ENCODE measurements at places on chromosomes 2 and 18.
A peak's percentile ranks its signal among the peaks of the same experiment; 100 is the strongest.

GRCh38 chr2:22497789-22498188 is 887.2 kb upstream of the KLHL29 start:
- DNase-seq, result no peak

- DNase-seq, result peak; percentile 14
Measured at GRCh38 chr2:144424559-144425240, 95.2 kb downstream of the ZEB2 start.

DNA sequence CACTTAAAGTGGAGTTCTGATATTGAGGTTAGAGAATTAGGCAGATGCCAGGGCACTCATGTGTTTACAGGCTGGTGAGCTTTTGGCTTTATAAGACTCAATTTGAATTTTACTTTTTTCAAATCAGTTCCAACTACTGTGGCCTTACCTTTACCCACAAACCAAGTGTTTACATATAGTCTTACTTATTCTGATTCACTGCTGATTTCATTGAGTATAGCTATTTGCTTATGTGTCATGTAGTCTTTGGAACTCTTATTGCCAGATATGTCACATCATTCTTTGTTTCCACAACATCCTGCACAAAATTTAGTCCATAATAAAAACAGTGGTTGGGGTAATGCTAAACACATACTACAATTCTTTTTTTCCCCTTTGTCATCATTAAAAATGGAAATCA is 96.5 kb downstream of the XIRP2 start:
- DNase-seq, result no peak

DNA sequence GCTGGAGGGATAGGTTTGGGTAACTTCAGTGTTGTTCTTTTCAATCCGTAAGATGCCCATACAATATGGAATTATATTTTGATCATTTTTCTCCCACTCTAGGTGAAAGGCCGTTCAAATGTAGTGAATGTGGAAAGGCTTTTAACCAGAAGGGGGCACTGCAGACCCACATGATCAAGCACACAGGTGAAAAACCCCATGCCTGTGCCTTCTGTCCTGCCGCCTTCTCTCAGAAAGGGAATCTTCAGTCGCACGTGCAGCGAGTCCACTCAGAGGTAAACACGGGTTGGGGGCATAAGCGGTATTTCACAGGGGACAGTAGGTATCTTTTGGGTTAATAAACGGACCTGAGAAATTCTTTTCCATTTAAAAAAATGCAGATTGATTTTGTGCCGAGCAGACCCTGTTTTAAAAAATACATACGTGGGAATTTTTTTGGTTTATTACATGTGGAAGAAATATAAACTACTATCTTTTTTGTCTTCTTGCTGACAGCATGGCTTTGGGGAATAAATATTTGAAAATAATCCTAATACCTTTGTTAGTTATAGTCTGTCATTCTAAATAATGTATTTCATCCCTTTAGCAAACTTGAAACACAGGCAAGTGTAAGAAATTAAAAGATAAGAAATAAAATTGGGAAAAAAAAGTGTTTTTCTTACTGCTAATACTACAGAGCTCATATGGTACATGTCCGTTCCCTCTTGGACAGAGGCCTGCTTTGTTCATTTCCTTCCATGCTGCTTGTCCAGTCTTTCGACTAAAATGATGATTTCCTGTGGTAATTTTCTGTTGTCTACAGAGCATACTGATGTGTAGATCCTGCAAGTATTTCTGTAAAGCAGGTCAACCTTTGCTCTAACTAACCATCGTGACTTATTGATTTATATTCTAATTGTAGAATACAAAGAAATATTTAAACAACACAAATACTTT is 53.3 kb downstream of the ZNF236 start:
- DNase-seq, result no peak

DNA sequence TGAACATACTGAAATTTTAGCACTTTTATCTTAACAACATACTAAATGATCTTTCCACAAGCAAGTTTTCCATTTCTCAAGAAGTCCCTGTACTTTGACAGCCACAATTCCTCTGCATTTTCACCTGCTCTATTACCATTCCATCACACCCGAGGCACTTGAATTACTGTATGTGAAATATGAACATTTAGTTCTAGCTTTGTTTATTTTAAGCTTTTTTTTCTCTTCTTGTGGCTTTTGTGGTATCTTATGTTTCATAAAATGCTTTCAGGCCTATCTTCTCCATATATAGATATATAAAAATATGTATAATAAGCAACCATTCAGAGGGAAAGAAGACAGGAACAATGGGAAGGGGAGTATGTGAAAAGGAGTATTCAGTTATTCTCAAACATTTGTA is 693.9 kb downstream of the SATB2 start:
- no peak for DNase-seq

GRCh38 chr2:219496825-219497494 is 1.7 kb upstream of the GMPPA start:
- no peak for DNase-seq

GRCh38 chr2:26018184-26019055 is 15.5 kb upstream of the RAB10 start:
- DNase-seq, result peak; percentile 22

GRCh38 chr2:76826691-76827090 is 695.5 kb downstream of the LRRTM4 start:
- DNase-seq, result no peak
